Stimulated activated CD8-positive, alpha-beta memory T cell treated with anti-CD3 and anti-CD28 coated beads, Interleukin-7, amount 100 ng/mL, for 1 hour (primary cell): ENCODE measurements at places on chromosomes 7 and 10.

DNA sequence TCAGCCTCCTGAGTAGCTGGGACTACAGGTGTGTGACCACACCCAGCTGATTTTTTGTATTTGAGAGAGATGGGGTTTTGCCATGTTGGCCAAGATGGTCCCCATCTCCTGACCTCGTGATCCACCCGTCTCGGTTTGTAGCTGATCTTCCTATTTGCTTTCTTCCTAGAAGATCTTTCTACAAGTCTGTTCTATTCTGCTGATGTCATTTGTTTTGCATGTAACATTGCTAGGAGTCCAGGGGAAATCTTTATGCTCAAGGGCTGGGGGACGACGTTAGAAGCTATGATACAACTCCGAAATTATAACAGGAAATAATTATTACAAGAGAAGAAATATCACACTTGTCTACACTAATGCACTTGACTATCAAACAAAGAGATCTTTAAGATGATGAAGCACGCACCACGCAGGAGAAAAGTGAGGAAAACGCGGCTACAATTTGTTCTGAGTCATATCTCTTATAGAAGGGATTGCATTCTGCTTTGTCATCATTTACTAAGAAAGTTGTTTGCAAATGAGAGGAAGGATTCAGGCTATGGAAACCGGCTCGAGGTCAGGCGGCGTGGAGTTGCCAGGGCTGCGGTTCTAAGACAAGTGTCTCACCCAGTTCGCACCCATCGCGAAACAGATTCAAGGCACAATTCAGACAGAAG lies 103.0 kb upstream of the CARD11 start:
- no peak for DNase-seq

DNA sequence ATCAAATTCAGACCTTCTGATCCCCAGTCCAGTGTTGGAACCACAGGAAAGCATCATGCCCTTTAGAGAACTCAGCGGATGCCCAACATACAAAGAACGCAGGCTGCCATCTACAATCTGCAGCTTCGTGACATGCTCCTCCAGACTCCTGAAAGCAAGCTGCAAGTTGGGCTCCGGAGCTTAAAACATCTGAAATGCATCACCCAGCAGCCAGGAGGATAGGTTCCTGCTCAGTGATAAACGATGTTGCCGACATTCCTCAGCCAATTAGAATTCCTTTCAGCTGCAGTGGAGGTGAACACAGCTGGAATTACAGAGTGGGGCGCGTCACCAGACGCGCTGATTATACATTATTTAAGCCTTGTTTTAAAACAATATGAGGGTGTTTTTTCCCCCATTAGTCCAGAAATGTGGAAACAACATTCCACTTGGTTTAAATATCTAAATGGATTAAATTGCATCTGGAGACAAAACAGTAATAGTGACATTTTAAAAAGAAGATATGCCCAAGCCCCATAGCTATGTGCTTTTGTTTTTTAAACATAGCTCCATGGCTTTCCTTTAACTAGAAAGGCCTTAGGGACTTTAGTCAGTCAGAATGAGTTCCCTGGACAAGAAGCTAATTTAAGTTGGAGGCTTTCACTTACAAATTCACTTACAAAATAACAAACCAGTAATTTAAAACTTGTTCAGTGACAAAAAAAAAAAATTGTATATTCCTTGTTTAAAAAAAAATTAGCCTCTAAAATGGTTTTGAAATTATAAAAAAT lies 6.3 kb downstream of the SMURF1 start:
- DNase-seq: no peak

- DNase-seq: no peak
These were observed 10.9 kb downstream of the FAM3C start for GRCh38 chr7:121385056-121385799.

GRCh38 chr7:128933180-128933891 lies 4.4 kb upstream of the IRF5 start:
- no peak for DNase-seq

GRCh38 chr10:60430836-60431597 lies 41.3 kb upstream of the ANK3 start:
- DNase-seq: no peak

- no peak for DNase-seq
These were observed 194.2 kb downstream of the SNX13 start for GRCh38 chr7:17746020-17746530.
